Activated naive CD4-positive, alpha-beta T cell treated with anti-CD3 and anti-CD28 coated beads for 36 hours (primary cell): ENCODE measurements at places on chromosomes 12 and 14. TPM values are rescaled to one million over a fixed set of nuclear protein-coding genes. Genes with fewer than 3 reads are reported as not detected.

The ARHGEF25 gene
- 1.5 TPM for total RNA-seq

DNA sequence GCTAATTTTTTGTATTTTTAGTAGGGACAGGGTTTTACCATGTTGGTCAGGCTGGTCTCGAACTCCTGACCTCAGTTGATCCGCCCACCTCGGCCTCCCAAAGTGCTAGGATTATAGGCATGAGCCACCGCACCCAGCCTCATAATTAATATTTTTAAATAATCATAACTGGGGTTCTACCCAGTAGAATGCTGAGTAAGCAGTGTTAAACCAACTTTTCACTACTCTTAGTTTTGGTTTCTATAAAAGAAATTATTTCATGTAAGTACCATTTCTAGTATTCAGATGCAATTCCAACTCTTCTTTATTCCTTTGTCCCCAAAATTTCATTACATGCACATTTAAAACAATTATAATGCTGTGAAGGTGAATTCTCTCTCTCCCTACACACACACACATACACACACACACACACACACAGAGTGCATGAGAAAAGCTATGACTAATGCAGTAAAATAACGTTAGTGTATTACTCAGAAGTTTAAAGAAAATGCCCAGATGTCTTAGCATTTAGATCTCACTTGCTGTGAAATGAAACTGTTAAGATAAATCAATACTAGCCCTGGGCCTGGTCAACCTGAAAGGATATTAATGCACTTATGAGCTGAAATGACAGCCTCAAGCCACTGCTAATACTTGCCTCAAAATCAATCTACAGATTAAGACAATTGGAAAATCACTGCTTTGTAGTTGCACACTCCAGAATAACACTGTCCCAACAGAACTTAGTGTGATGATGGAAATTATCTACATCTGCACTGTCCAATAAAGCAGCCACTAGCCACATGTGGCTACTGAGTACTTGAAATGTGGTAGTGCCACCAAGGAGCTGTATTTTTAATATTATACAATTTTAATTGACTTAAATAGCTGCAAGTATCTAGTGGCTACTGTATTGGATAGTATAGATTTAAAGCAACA, 36.0 kb downstream of the PTPN21 start:
- DNase-seq: no peak

- DNase-seq: peak; percentile 56
Measured at GRCh38 chr12:92096346-92097136, 49.1 kb downstream of the BTG1 start.

The KCNA1 gene
- total RNA-seq: 0.05 TPM

DNA sequence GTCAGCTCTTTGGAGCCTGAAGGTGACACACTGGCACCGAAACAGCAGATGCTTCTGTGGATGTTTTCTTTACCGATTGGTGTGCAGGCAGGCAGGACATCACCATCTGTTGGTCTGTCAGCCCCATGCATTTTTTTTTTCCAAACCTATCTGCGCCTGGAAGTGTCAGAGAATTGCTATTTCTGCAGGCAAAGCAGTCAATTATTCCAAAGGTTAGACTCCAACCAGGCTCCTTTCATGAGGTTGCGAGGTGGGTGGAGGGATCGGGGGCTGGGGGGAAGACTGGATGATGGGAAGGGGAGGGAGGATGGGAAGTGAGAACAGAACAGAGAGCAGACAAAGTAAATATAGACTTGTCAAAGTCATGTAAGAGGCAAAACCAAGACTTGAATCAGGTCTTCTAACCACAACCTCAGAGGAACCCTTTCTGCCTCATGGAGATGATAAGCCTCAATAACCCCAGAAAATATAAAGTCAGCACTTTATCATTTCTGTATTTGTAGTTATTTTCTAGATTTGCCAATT, 117.7 kb downstream of the OTOGL start:
- no peak for DNase-seq

GRCh38 chr12:50672158-50672557, 91.7 kb upstream of the ATF1 start:
- DNase-seq: no peak

DNA sequence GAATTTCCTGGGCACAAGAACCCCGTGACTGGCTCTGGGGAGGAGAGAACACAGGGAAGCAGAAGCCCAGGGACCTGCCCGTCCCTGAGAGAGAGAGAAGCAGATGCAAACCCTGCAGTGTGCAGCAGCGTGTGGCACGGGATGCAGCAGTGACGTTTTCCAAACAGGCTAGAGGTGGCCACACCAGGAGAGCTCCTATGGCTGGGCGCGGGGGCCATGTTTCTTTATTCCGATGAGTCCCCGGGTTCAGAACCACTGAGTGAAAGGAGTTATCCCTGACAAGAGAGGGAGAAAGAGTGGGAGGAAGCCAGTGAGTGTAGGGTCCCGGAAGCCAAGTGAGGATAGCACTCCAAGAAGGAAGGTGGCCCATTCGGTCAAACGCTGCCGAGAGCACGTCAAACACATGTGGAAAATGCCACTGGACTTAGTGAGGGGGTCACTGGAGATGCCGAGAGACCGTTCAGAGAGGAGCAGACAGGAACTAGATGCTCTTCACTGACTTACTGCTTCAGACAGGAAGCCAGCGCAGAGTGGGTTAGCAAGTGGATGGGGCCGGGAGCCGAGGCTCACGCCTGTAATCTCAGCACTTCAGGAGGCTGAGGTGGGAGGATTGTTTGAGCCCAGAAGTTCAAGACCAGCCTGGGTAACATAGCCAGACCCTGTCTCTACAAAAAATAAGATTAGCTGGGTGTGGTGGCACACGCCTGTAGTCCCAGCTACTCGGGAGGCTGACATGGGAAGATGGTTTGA, 123.0 kb downstream of the BCL11B start:
- DNase-seq: no peak

GRCh38 chr14:96239711-96240141, 16.3 kb upstream of the BDKRB1 start:
- DNase-seq: no peak

The TAS2R50 gene
- not detected for total RNA-seq

DNA sequence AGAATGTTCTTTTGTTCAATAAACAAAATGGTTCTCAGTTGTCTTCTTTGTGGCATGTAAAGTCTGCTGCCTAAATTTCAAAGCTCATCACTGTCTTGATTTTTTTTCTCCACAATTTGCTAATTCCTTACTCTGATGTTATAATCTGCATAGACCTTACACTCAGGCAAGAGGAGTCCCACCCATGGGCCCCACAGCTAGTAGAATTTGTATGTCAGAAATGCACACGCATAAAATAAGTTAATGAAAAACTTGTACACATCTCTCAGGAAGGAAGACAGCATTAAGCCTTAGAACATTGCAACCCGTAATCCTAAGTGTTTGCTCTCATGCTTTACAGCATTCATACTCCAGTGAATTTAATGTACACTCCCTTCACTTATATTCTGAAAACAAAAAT, 280.8 kb downstream of the ATXN7L3B start:
- no peak for DNase-seq

- no peak for DNase-seq
Measured at GRCh38 chr12:127245009-127245408, 1022.0 kb upstream of the TMEM132C start.
